ENCODE measurements at places on chromosomes 5 and 9. TPM values are rescaled to one million over a fixed set of nuclear protein-coding genes. Genes with fewer than 3 reads are reported as not detected.

DNA sequence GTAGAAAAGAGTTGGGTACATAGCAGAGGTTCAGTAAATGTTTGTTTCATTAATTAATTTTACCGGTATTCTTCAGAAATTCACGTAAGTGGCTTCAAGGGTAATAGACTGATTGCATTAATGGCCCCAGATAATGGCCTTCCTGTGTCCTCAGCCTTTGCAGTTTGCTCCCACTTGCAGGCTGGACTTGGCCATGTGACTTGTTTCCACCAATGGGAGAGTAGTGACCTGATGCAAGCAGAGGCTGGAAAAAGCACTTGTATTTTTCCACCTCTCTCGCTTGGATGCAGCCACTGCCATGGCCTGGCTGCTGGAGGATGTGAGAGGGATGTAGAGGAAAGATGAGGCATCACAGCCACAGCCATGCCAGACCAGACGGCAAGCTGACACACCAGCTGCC, 480.9 kb downstream of the CDK5RAP2 start:
- DNase-seq: no peak
- H3K4me3 ChIP-seq: no peak overlapping the region
- H3K36me3 ChIP-seq: no peaks in the 10 kb centered on the region
- no peaks in the 10 kb centered on the region for H3K4me1 ChIP-seq

DNA sequence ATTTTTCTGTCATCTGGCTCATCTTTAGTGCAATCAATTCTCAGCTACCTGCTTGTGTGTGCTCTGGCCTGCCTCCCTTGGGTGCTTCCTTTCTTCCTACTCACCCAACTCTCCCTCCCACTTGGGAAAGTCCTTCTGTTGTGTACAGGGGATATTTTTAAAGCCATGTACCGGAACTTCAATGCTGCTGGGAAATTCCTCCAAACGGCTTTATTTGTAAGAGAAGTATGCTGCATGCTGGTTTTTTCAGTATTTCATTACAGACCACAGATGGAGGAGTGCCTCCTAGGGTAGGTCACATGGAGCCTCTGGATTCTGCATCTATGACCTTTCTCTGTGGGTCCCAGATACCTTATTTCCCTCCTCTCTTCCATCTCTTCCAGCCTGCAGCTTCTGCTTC, 5.4 kb upstream of the HMHB1 start:
- H3K4me3 ChIP-seq: no peak overlapping the region
- H3K27me3 ChIP-seq: no peaks in the 10 kb centered on the region
- H3K36me3 ChIP-seq: no peaks in the 10 kb centered on the region
- no peak overlapping the region for H3K27ac ChIP-seq

Gene SLC28A3
- 1.0 TPM for total RNA-seq

DNA sequence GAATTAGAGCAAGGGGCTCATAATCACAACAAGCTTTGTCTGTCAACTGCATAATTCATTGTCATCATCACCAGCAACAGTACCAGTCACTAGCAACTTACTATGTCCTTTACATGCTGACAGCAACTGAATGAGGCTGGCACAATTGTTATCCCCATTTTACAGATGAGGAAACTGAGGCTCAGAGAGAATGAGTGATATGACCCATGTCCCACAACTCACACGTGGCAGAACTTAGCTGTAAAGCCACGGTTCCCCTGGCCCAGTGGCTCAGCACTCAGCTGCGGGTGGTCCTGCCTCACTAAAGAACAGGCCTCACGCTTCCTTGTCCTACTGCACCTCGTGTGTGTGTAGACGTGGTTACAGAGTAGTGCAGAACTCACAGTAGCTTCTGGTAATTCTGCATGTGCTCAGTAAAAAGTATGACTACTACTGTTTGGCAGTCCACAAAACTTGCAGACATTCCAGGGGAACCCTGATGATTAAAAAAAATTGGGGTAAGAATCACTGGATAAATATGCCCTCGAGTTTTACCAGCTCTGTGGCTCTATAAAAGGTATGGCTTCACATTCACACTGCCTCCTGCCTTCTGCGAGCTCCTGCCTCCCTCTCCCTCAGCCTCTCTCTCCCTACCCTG, 30.2 kb downstream of the AFAP1L1 start:
- no peaks in the 10 kb centered on the region for H3K4me1 ChIP-seq
- H3K36me3 ChIP-seq: no peaks in the 10 kb centered on the region
- no peaks in the 10 kb centered on the region for H3K27me3 ChIP-seq
- DNase-seq: no peak

DNA sequence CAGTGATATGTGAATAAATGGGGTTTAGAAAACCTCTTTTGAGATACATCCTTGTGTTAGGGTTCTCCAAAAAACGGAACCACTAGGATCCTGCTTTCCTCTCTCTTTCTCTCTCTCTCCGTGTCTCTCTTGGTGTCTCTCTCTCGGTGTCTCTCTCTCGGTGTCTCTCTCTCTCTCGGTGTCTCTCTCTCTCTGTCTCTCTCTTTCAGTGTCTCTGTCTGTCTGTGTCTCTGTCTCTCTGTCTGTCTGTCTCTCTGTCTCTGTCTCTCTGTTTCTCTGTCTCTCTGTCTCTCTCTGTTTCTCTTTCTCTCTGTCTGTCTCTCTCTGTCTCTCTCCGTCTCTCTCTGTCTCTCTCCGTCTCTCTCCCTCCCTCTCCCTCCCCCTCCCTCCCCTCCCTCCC, 7.8 kb upstream of the TEX48 start:
- no peak for DNase-seq
- H3K36me3 ChIP-seq: no peaks in the 10 kb centered on the region
- H3K4me1 ChIP-seq: no peaks in the 10 kb centered on the region
- no peak overlapping the region for H3K27ac ChIP-seq
- H3K27me3 ChIP-seq: no peaks in the 10 kb centered on the region
- no peak overlapping the region for H3K4me3 ChIP-seq

- DNase-seq: no peak
- no peaks in the 10 kb centered on the region for H3K27me3 ChIP-seq
- no peak overlapping the region for H3K27ac ChIP-seq
- H3K4me3 ChIP-seq: no peak overlapping the region
These were observed 111.4 kb downstream of the DCP2 start for GRCh38 chr5:113087976-113088514.

- H3K4me1 ChIP-seq: no peaks in the 10 kb centered on the region
- no peak for DNase-seq
- H3K36me3 ChIP-seq: no peaks in the 10 kb centered on the region
- no peak overlapping the region for H3K27ac ChIP-seq
- H3K27me3 ChIP-seq: no peaks in the 10 kb centered on the region
These were observed 30.0 kb downstream of the STRBP start for GRCh38 chr9:123238365-123238764.

DNA sequence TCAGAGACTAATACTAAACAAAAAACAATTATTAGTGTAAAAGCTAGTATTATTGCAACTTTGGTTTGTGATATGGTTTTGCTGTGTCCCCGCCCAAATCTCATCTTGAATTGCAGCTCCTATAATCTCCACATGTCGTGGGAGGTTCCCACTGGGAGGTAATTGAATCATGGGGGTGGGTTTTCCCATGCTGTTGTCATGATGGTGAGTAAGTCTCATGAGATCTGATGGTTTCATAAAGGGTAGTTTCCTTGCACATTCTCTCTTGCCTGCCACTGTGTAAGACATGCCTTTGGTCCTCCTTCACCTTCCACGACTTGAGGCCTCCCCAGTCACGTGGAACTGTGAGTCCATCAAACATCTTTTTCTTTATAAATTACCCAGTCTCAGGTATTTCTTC, 325.9 kb upstream of the DAB2 start:
- no peak overlapping the region for H3K27ac ChIP-seq
- H3K36me3 ChIP-seq: no peaks in the 10 kb centered on the region
- no peak overlapping the region for H3K4me3 ChIP-seq

DNA sequence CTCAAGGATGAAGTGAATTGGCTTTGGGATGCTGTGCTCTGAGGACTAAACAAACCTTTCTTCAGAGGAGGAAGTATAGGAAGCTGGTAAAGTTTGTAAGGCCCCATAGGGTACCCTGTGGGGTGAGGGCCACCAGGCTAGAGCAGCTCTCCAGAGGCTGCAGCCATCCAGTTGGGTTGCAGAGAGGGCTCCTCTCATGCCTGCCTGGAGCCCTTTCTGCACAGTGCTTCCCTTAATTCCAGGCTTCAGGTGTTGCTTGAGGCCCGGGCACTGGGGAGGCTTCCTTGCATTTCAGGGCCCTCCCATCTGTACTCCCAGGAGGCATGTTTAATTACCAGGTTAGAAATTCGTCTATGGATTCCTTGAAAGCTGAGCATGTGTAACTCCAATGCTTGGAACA, 95.3 kb upstream of the FSTL4 start:
- H3K36me3 ChIP-seq: no peaks in the 10 kb centered on the region
- H3K4me3 ChIP-seq: no peak overlapping the region
- H3K27ac ChIP-seq: no peak overlapping the region

- no peak overlapping the region for H3K4me3 ChIP-seq
- no peak overlapping the region for H3K27ac ChIP-seq
- H3K27me3 ChIP-seq: no peaks in the 10 kb centered on the region
- no peak for DNase-seq
These were observed 7.6 kb upstream of the LCN2 start for GRCh38 chr9:128141604-128142003.

DNA sequence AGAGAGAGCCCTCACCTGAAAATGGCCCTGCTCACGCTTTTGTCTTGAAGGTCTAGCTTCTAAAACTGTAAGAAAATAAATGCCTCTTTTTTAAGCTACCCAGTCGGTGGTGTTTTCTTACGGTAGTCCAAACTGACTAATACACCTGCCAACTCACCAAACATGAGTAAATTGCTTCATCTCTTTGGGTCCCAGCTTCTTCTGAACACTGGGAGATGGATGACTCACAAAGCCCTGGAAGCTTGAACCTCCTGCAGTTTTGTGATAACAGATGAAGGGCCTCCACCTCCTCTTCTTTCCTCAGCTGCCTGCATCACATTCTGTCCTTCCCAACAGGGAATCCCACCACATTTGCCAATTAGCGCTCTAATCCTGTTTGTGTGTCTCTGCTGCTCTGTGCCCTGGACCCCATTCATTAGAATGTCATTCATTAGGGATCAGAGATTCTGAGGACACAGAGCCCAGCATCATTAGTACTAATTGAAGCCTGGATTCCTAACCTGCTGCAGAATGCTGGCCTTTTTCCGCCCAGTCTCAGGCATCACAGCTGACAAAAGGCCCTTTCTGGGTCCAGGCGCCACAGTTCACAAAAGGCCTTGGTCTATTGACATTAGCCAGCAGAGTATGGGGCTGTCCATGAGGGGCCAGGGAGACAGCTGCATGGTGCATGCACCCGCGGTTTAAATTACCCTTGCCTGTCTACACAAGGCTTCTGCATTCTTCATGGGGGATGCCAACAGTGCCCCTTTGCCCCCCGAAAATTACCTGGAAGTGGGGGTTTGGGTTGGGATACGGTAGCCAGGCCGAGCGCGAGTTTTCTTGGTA, 349.3 kb downstream of the SEMA5A start:
- H3K4me3 ChIP-seq: no peak overlapping the region
- H3K36me3 ChIP-seq: peaks cover 3% of the 10 kb centered on the region
- no peak for DNase-seq
- H3K27me3 ChIP-seq: no peaks in the 10 kb centered on the region
- H3K4me1 ChIP-seq: no peaks in the 10 kb centered on the region
- H3K27ac ChIP-seq: no peak overlapping the region

- no peak overlapping the region for H3K4me3 ChIP-seq
- no peaks in the 10 kb centered on the region for H3K27me3 ChIP-seq
- H3K4me1 ChIP-seq: no peaks in the 10 kb centered on the region
- no peak overlapping the region for H3K27ac ChIP-seq
- no peak for DNase-seq
These were observed 46.4 kb upstream of the MEF2C start for GRCh38 chr5:88929385-88929784.

DNA sequence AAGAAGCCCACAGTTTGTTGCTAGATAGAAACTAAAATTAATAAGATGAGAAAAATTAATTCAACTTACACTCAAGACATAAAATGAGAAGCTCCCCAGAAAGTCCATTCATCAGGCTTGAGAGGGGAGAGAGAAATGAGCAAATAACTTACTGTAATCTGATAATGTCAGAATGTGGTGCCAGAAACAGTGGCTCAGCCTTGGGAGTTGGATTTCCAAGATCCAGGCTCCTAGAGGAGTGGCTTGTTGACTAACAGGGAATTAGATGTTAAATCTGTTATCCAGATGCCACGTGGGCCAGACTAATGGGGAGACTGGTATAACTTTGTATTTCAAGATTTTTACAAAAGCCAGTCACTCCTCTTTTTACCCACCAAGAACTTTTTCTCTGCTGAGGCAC, 458.2 kb downstream of the GADD45G start:
- no peak for DNase-seq
- H3K27me3 ChIP-seq: no peaks in the 10 kb centered on the region
- H3K36me3 ChIP-seq: no peaks in the 10 kb centered on the region
- no peak overlapping the region for H3K27ac ChIP-seq

DNA sequence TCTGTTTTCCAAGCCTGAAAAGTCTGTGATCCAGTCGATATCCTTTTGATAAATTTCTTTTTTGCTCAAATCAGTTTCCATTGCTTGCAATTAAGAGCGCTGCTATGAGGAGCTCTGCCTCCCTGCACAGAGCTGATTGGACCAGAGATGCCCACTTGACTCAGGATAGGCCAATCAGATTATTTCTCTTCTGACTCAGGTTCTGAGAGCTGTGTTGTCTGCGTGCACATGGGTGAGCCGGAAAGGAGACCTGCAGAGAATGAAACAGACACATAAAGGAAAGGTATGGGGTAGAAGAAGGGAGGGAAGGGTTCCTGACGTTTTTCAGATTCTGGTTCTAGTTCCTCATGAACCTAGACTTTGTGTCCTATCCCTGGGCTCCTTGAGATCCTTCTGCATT, 15.8 kb upstream of the FABP6 start:
- DNase-seq: no peak
- H3K4me1 ChIP-seq: no peaks in the 10 kb centered on the region
- H3K4me3 ChIP-seq: no peak overlapping the region
- no peak overlapping the region for H3K27ac ChIP-seq
- no peaks in the 10 kb centered on the region for H3K27me3 ChIP-seq

Gene ZDHHC21
- total RNA-seq: 15.2 TPM

Gene SCAI
- 6.9 TPM for total RNA-seq

DNA sequence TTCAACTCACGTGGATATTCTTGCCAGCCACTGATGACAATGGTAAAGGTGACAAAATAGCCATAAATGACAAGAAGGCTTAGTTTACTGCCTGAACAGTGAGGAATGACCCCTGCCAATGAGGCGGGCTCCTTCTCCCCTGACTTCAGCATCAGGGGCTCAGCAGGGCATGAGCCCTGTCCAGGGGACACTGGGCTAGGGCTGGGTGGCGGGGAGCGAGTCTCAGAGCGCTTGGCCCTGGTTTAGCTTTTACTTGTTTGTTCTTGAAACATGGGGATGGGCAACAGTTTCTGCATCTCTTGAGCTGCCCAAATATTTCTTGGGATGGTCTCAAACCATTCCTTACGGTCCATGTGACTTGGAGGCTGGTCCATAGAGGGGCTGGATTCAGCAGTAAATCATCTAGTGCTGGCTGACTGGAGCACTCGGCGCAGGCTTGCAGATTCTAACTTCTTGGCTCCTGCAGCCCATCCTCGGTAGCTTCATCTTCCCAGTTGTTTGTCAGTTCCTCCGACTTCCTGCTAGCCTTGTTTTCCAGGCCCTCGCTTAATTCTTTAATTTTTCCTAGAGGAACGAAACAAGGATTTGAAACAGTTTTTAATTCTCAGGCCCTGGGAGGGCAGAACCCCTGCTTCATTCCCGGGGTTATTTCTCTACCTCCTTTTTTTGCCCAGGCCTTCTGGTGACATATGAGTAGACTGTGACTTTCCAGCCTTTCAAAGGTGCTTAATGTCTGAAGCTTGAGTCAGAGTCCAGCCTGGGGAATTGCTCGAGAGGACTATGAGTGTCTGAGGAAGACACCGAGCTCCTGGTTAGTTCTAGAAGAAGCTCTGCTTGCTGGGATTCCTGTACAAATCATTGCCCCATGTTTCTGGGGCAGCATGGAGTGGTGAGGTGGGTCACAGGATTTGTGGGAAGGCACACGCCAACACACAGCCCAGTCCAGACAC, 4.5 kb upstream of the HMCN2 start:
- DNase-seq: no peak
- no peak overlapping the region for H3K4me3 ChIP-seq
- H3K4me1 ChIP-seq: no peaks in the 10 kb centered on the region

Data from kidney (tissue), 22 donors.